ENCODE measurements at places on chromosomes 2 and 18.

DNA sequence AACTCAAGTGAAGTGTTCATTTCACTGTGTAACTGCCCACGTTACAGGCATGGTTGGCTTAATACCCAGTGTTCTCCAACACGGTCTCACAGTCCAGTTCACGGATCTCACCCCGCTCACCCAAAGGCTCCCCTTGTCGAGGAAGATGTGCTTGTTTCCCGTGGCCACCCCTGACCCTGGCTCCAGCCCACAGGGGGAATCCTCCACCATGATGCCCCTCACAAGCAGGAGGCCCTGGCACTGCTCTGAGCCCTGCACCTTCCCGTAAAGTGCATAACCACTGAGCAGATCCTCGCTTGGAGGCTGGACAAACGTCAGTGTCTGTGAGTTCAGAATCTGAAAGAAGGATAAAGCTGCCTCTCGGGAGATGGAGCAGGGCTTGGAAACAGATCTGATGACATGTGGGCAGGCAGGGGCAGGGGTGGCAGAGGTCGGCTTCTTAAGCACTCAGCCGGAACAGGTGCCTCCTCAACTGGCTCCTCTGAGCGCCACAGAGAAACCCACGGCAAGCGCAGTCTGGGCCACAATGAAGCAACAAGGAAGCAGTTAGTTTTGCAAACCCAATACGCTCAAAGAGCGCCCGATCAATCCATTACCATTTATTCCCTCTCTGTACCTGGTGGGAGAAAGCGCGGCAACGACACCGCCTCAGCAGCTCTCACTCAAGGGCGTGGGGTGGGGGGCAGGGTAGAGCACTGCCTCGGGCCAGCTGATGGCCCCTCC, 17.6 kb downstream of the HDAC4 start:
- DNase-seq, result no peak

GRCh38 chr2:64613276-64613675, 40.4 kb downstream of the SERTAD2 start:
- peak; percentile 94 for DNase-seq

- DNase-seq, result no peak
Measured at GRCh38 chr2:216974321-216975302, 114.7 kb upstream of the TNP1 start.

DNA sequence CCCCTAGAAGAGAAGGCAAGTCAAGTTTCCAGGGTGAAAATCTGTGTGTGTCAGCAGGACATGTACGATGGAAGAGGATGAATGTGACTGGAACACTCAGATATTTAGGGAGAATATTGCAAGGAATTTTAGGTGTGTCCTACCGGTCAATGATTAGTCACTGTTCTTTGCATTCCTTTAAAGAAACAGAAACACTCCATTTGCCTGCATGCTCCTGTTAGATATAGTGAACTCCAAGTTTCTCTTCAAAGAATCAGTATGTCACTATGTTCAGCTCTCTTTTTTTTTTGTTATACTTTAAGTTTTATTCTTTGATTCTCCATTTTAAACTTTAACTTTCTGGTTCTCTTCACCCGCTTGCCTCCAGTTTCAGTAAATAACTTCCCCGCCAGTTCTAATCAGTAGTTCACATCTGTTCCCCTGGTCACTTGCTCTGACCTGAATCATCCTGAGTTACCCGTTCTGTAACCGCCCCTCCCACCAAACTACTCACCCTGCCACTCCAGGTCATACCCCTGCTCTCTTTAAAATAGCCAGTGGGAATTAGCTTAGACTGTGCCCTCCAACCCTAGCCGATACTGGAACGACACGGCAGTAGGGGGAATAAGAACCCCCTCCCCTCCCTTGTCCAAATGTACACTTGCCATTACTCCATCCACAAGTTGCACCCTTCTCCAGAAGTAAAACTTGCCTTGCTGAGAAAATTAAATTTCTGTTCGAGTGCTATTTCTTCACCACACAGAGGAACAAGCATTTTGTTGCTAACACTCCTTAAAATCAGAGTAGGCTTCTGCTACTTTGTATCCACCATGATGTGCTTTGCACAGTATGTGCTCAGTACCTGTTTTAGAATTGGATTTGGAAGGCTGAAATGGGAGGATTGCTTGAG, 268.4 kb downstream of the METTL4 start:
- DNase-seq, result peak; percentile 53

- no peak for DNase-seq
Measured at GRCh38 chr2:231139796-231140195, 15.0 kb upstream of the HTR2B start.

GRCh38 chr2:179107737-179108136, 57.8 kb upstream of the CCDC141 start:
- peak; percentile 3 for DNase-seq

DNA sequence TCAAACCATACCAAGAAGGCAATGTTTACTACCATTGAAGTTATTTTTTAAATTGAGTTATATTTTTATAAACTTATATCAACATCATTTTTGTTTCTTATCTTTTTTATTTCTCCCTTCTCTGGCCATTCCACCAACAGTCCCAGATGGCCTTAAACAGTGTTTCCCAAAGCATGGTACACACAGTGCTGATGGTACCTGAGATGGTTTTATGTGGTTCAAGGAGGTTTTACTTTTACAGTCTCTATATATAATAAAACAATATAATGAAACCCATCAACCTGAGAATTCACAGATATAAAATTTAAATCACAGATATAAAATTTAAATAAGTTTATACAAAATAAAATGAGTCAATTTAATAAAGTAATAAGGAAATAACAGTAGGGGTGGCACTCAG, 65.1 kb upstream of the MSTN start:
- no peak for DNase-seq

GRCh38 chr2:191376981-191377629, 131.9 kb downstream of the MYO1B start:
- peak; percentile 93 for DNase-seq

- no peak for DNase-seq
Measured at GRCh38 chr2:11678306-11678960, 8.4 kb upstream of the NTSR2 start.

GRCh38 chr2:27798948-27799645, 27.6 kb downstream of the MRPL33 start:
- peak; percentile 100 for DNase-seq

DNA sequence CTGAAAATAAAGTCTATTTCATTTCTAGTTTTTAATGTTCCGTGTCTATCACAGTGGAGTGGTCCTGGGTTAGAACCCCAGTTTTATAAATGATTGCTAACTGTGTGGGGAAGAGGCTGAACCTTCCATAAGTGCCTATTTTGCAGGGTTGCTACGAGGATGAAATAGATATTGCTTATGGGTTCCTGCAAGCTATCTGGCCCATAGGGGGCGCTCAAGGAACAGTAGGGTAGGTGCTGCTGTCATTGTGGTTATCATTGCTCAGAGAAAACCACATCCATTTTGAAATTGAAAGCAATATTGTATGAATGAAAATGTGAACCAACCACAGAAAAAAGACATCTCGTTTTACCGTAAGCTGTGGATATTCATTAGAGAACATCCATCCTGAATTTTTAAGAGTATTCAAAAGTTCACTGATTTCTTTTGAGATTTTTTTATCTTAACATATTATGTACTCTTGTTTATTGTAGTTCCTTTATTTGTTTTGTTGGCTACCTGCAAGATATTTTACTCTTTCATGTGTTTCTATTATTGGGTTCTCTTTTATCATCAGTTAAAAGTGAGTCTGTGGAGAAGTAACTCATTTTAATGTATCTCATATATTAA, 261.6 kb downstream of the NAPG start:
- DNase-seq, result peak; percentile 75

DNA sequence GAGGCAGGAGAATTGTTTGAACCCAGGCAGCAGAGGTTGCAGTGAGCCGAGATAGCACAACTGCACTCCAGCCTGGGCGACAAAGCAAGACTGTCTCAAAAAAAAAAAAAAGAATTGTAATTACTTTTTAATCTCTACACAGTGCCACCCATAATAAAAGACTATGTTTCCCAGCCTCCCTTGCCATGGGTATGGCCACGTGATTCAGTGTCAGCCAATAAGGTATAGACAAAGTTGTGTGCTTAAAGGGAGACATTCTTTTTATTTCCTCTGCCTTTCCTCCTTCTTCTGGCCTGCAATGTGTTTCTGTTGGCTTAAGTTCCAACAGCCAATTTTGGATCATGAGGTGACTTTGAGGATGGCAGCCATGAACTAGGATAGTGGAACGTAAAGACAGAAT, 406.9 kb downstream of the LNPK start:
- DNase-seq, result no peak

DNA sequence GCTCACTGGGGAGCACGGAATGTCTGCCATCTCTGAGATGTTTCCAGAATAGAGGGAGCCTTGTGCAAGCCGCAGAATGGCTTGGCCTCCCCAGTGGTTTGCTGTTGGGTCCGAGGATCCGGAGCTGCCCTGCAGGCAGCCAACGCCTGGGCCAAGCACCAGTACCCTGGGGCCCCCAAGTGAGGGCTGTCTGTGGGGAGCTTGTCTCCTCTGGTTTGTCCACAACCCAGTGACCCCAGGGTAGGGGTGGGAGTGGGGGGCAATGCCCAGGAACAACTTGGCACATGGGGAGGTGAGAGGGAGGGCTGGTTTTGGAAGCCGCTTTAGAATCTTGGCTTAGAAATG, 147.1 kb downstream of the CABLES1 start:
- DNase-seq, result no peak

GRCh38 chr2:166404831-166405568, 29.3 kb upstream of the SCN9A start:
- DNase-seq, result no peak

- no peak for DNase-seq
Measured at GRCh38 chr2:187136646-187137045, 287.7 kb upstream of the ZSWIM2 start.

GRCh38 chr2:63099032-63099431, 48.4 kb downstream of the OTX1 start:
- no peak for DNase-seq

DNA sequence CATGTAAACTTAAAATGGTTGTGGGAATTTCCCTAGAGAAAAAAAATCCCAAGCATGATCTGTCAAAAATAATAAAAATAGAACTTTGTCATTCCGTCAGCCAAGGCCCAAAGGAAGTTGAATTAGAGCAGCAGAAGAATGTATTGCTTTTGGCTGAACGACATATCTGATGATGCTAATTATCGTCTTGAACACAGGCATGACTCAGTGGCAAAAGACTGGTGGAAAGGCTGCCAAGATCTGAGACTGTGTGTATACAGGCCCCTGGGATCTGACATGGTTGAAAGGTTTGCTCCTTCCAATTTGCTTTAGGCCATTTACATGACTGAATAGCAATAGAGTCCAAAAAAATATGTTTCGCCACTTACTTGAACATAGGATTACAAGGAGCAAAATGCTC, 1057.1 kb upstream of the CRIM1 start:
- peak; percentile 8 for DNase-seq

DNA sequence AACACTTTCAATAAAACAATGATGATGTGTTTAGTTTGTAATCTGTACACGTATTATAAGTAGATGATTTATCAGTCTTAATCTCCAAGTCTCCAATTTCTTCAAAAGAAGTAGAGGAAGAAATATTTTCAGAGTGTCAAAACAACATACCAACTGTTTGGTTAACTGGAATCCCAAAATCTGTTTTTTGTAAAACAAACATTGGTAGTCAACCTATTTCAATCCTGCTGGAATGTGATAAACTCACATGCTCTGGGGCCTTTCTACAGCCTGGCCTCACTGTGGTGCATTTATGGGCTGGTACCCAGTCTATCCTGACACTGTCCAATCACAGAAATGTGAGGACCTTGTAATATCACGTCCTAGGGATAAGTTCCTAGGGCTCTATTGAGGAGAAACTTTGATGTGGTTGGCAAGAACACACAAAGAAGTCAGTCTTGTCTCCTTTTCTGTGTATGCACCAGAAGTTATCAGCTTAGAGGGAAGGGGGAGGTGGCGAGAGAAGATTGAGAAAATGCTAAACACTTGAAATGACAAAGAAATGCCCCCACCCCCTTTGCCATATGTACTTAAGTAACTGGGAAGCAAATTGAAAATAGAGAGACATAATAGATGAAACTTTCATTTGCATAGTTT, 47.2 kb downstream of the PRKRA start:
- no peak for DNase-seq

- DNase-seq, result no peak
Measured at GRCh38 chr2:102592601-102593000, 26.8 kb upstream of the SLC9A2 start.

GRCh38 chr2:237408335-237409000, 5.5 kb downstream of the COL6A3 start:
- DNase-seq, result peak; percentile 71

DNA sequence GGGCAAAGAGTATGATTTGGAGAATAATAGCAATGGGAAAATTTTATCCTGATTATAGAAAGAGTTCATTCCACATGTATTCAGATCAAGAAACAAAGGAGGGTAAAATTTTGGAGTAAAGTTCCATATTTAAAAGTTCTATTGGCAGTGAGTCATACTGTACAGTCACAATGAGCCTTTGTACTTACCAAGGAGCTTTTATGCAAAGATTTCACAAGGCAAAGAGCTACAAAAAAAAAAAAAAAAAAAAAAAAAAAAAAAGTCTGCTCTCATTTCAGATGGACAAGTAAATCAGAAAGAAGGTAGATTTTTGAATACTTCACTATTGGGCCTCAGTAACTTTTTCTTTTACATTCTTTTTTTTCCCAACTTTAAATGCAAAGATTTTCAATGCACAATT, 1802.2 kb upstream of the PIK3C3 start:
- DNase-seq, result no peak

- no peak for DNase-seq
Measured at GRCh38 chr2:68710756-68711155, 23.9 kb upstream of the ARHGAP25 start.

DNA sequence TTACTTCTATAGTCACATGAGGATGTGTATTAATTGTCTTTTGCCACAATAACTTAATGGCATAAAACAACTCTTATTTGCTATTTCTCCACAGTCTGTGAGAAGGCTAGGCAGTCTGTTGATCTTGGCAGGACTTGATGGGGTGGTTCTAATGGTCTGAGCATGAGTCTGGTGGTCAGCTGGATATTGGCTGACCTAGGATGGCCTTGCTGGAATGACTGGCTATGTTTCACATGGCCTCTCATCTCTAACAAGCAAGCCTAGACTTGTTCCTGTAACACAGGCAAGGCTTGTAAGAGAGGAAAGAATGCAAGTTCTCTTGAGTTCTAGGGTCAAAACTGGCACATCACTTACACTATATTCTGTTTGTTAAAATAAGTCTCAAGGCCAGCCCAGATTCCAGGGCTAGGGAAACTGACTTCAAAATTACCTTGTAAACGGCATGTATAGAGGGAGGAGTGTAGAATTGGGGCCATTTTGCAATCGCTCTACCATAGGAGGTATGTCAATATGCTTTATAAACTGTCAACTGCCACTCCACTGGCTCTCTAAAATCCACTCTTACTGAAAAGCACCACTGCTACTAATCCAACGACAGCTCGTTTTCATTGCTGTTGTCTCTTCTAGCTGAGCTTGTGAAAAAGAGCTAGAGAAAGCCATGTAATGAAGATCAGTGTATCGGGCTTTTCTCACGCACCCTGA, 325.0 kb upstream of the PKDCC start:
- DNase-seq, result no peak

- no peak for DNase-seq
Measured at GRCh38 chr2:38886063-38886462, 3.6 kb upstream of the ARHGEF33 start.

DNA sequence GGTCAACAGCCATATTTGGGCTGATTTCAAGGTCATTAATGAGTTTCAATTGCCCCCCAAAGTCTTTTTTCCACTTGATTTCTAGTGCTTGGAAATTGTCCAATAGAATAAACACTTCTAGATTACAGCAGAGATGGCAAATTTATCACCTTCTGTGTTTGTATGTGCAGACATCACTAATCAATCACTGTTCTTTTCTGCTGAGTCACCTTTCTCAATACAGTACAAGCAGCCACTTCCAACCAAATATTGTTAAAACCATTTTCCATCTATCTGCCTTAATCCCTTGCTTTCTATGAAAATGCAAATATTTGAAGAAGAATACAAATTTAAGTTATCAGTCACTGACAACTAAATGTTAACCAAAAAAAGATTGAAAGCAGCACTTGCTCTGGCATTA, 40.2 kb upstream of the ZNF521 start:
- DNase-seq, result no peak

Measured in fibroblast of skin of abdomen (primary cell).